ENCODE measurements at places on chromosomes 3 and 15.

DNA sequence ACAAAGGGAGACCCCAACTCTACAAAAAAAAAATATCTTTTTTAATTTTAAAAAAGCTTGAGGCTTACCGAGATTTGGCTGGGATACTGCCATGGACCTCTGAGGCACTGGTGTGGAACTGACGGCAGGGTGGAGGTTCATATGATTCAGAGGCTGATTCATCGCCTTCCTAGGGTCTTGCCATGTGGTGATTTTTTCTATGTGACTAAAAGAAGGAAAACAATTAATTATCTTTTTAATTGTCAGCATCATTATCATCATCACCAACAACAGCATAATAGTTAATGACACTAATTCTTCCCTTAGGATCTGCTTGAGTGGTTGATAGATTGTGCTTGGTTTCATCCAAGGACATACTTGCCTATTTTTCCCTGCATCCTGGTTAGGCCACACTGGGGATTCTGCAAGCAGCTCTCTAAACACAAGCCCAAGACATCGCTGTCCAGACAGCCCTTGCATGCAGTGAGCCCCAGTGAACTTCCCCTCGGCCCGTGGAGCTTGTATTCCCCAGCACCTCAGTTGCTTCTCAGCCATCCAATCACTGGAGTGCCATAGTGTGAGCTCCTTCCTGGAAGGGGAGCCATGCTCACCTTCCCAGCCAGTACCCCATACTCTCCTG, 84.9 kb downstream of the WWTR1 start:
- H3K4me1 ChIP-seq: peaks cover 31% of the 10 kb centered on the region
- peaks cover under 1% of the 10 kb centered on the region for H3K27me3 ChIP-seq
- H3K4me3 ChIP-seq: no peak overlapping the region
- no peak overlapping the region for H3K27ac ChIP-seq
- no peaks in the 10 kb centered on the region for H3K36me3 ChIP-seq

- no peak overlapping the region for H3K27ac ChIP-seq
- H3K4me3 ChIP-seq: no peak overlapping the region
- no peak for DNase-seq
Measured at GRCh38 chr3:156787001-156787400, 39.2 kb upstream of the LEKR1 start.

DNA sequence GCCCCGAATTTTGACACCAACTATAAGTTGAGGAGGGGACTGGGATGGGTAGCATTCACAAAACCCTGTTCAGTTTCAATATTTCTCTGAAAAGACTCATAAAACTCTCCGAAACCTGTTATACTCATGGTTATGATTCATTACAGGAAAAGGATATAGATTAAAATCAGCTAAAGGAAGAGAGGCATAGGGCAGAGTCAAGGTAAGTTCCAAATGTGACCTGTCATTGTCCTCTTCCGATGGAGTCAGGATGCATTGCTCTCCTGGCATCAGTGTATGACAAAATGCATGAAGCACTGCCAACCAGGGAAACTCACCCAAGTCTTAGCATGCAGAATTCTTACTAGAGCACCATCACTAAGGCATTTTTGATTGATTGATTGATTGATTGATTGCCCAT, 525.0 kb upstream of the NAALADL2 start:
- no peaks in the 10 kb centered on the region for H3K36me3 ChIP-seq
- H3K27me3 ChIP-seq: no peaks in the 10 kb centered on the region
- H3K27ac ChIP-seq: no peak overlapping the region
- no peak for DNase-seq
- no peak overlapping the region for H3K4me3 ChIP-seq

DNA sequence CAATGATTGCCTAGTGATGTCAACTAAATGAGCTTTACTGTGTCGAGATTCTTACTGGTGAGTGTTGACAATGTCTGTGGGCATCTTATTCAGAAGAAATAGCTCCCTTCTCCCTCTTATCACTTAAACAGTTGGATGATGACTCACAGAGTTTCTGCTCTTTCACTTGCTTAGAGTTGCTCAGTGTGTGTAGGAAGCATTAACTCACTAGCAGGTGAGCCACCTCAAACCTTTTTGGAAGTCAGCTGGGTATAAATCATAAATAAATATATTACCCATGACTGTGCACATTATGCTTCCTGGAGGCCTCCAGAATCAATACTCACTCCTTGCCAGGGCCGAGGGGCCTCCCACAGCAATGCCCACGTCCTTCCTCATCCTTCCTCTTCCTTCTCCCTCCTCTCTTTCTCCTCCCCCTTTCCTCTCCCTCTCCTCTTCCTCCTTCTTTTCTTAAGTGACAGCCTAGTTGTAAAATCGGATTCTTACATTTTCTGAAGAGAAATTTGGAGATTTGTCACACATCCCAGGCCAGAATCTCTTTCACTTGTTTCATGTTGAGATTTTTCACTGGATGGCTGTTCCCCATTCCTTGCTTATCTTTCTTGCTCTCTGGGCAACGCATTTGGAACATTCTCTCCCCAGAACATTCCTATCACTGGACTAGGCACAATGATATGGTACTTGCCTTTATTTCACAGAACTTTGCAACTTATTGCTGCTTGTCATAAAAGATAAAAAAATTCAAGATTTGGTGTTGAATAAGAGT, 17.5 kb downstream of the SHC4 start:
- H3K27ac ChIP-seq: no peak overlapping the region
- peaks cover 7% of the 10 kb centered on the region for H3K27me3 ChIP-seq

- no peak for DNase-seq
- H3K27me3 ChIP-seq: no peaks in the 10 kb centered on the region
- no peak overlapping the region for H3K4me3 ChIP-seq
- H3K36me3 ChIP-seq: peaks cover 47% of the 10 kb centered on the region
Measured at GRCh38 chr15:57150066-57150865, 226.0 kb upstream of the CGNL1 start.

DNA sequence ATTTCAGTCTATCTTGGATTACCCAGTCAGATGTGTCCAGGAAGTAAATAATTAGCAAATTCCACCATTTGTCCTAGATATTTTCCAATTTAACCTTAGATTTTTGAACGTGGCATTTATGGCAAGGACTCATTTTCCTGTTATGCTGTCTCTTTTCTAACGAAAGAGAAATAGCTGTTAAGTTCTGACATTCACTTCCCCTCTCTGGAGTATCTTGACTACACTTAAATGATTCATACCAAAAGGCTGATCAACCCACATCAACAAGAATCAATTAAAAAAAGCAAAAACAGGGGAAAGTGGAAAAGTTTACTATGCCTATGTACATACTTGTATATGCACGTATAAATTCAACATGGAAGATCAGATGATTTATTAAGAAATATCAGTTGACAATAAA, 149.9 kb downstream of the FRMD5 start:
- no peaks in the 10 kb centered on the region for H3K36me3 ChIP-seq
- H3K27ac ChIP-seq: no peak overlapping the region
- no peak for DNase-seq
- H3K27me3 ChIP-seq: peaks cover 37% of the 10 kb centered on the region

Measured in activated CD4-positive, alpha-beta memory T cell treated with anti-CD3 and anti-CD28 coated beads, Interleukin-2, amount 10 ng/mL, durations not matched to agents 7 days and 5 days (primary cell).